ENCODE measurements at places on chromosomes 16 and 17. TPM values are rescaled to one million over a fixed set of nuclear protein-coding genes. Genes with fewer than 3 reads are reported as not detected.
A peak's percentile ranks its signal among the peaks of the same experiment; 100 is the strongest.

GRCh38 chr16:17271687-17272086 lies 199.1 kb downstream of the XYLT1 start:
- DNase-seq, result peak; percentile 15

- DNase-seq, result no peak
These were observed 16.8 kb downstream of the NOG start for GRCh38 chr17:56610321-56610720.

DNA sequence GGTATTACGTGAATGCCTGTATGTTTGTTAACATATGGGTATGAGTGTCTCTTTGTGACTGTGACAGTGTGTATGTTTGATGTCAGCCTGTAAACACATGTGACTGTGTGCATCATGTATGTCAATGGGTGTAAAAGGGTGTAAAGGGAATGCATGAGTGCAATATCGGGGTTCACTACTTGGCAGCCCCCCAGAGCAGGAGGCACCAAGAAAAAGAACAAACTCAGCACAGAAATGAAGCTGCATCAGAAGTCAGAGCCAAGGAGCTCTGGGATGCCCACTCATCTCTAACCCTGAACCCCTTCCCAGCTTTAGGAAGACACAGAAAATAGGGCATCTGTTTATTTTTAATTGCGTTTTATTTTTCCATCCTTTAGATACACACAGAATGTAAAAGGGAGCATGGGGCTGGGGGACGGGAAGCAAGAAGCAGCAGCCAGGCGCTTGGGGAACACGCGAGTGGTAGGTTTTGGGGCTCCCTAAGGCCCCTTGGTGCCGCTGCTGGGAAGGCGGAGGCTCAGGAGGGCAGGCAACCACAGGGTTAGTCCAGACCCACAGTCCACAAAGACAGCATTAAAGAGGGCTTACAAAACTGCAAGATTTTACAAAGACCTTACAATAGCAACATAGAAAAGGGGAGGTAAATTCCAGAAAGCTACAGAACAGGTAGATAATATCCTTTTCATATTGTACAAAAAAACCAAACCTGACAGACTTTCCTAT lies 2.3 kb upstream of the HOXB6 start:
- DNase-seq, result no peak

DNA sequence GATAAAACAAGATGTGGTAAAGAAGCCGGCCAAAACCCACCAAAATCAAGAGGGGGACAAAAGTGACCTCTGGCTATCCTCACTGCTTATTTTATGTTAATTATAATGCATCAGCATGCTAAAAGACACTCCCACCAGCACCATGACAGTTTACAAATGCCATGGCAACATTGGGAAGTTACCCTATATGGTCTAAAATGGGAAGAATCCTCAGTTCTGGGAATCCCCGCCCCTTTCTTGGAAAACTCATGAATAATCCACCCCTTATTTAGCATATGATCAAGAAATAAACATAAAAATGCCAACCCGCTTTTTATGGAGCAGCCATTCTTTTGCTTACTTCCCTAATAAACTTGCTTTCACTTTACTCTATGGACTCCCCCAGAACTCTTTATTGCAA lies 25.6 kb downstream of the CMTR2 start:
- DNase-seq, result no peak

DNA sequence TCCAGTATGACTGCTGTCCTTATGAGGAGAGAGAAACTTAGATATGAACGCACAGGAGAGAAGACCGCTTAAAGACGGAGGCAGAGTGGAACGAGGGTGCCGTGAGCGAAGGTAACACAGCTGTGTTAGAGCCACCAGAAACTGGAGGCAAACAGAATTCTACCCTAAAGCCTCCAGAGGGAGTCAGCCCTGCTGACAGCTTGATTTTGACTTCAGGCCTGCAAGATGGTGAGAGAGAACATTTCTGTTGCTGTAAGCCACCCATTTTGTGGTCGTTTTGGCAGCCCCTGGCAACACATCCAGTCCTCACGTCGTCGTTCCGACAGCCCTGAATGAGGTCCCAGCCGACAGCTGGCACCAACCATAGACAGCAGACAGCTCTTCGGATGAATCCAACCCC lies 2.8 kb upstream of the SPATA2L start:
- DNase-seq, result no peak

GRCh38 chr16:46709469-46710005 lies 20.1 kb downstream of the ORC6 start:
- DNase-seq, result no peak

The HOXB4 gene
- total RNA-seq, result not detected

GRCh38 chr16:56866955-56867830 lies 2.2 kb downstream of the SLC12A3 start:
- peak; percentile 34 for DNase-seq

GRCh38 chr16:30060346-30060745 lies 5.2 kb upstream of the ALDOA start:
- DNase-seq, result no peak

The LPO gene
- not detected for total RNA-seq

The RCVRN gene
- not detected for total RNA-seq

- no peak for DNase-seq
These were observed 238.8 kb downstream of the ZNF423 start for GRCh38 chr16:49617016-49617629.

DNA sequence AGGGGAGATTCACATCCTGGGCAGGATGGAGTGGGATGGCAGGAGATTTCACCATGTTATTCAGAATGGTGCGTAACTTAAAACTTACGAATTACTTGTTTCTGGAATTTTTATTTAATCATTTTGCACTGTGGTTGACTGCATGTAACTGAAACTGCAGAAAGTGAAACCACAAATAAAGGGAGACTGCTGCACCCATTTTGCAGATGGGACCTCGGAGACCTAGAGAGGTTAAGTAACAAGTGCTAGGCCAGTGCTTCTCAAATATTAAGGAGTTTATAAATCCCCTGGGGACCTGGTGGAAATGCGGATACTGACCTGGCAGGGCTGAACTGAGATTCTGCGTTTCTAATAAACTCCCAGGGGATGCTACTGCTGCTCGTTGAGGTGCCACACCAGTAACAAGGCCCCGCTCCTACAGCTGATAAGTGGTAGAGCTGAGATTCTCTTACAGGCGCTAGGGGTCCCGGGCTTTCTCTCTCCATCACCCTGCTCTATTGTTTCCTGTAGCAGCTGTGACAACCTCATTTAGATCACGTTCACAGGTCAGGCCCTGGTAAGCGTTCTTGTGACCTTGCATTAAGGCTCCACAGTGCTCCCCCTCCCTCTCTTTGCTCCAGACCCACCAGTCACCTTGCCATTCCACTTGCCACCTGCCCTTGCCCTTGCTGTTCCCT lies 167.1 kb upstream of the CDH13 start:
- DNase-seq, result no peak

DNA sequence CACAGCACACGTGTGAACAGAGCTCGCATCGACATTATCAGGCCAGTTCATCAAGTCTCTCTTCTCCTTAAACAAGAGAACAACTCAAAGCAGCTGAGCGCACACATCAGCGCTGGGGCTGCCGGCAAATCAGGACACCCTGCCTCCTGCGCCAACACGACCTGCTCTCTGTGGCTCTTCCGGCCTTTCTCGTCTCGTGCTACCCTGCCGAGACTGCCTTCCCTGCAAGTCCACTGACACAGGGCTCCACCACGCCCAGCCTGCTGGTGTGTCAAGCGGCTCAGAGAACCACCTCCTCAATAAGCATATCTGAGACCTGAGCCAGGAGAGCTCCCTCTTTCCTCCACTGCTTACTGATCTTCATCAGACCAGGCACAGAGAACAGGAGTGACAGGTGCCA lies 96.9 kb downstream of the ZNF778 start:
- no peak for DNase-seq

The TOM1L2 gene
- 50.3 TPM for total RNA-seq

GRCh38 chr16:66569827-66570405 lies 3.7 kb downstream of the CMTM1 start:
- peak; percentile 76 for DNase-seq

The FBXO39 gene
- 0.93 TPM for total RNA-seq

GRCh38 chr16:13391337-13391736 lies 489.9 kb downstream of the SHISA9 start:
- DNase-seq, result no peak

Data from astrocyte (in vitro differentiated cells and primary cell).